ENCODE measurements at places on chromosomes 11 and 22.

- no peak for DNase-seq
Observed at GRCh38 chr11:57491371-57492061, 24.0 kb downstream of the SLC43A1 start.

- DNase-seq, result no peak
Observed at GRCh38 chr11:77065878-77066228, 918 bp upstream of the CAPN5 start.

DNA sequence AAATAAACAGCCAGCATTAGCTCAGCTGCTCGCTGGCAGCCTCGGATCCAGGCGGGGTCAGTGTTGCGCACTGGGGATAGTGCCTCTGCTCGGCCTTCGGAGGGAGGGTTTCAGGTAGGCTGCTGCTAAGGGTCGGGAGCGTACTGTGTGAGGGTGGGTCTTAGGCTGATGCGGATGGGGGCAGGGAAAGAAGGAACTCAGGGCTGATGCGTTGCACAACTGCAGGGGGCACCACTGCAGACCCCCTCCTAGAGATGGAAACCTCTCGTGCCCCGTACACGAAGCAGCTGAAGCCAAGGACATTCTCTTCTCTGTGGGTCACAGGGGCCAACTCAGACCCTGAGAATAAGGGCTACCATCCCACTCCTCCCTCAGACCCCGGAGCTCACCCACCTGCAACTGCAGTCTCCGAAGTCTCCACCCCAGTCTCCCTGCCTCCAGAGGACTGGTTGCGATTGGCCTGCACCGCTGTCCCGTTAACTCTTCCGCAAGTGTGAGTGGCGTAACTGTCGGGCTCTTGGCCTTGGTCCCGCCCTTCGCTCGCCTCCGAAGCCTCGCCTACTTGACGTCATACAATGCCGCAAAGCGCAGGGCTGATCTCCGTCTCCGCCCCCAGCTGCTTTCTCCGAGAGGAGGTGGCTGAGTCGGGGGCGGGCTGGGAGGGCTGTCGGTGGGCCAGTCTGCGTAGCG lies at the start of gene KBTBD3:
Gene KBTBD3, minus strand, starts transcription at position 429 of the 690 bp plus-strand sequence. CDS start 18,250 bp downstream, outside the sequence.
- peak; percentile 85 for DNase-seq

DNA sequence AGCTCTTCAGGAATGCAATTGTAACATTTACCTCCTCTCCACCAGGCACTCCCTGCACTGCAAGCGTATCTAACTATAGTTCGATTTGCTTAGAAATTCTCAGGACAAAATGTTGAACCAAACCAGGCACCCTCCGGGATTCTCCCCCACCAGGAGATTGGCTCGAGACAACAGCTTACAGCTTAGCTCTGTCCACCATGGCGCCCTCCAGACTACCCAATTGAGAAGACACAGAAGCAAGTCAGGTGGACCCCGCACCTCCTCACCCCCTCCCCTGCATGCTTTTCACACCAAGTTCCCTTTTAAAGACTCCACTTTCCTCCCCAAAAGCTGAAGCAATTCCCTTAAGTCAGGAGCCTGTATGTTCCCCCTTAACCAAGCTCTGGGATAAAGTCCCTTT lies 34.7 kb upstream of the RFPL3 start:
- DNase-seq, result no peak

All from cortex of kidney (tissue), 1 donor.